Neuronal stem cell (in vitro differentiated cells): ENCODE measurements at places on chromosomes 6 and 20.

DNA sequence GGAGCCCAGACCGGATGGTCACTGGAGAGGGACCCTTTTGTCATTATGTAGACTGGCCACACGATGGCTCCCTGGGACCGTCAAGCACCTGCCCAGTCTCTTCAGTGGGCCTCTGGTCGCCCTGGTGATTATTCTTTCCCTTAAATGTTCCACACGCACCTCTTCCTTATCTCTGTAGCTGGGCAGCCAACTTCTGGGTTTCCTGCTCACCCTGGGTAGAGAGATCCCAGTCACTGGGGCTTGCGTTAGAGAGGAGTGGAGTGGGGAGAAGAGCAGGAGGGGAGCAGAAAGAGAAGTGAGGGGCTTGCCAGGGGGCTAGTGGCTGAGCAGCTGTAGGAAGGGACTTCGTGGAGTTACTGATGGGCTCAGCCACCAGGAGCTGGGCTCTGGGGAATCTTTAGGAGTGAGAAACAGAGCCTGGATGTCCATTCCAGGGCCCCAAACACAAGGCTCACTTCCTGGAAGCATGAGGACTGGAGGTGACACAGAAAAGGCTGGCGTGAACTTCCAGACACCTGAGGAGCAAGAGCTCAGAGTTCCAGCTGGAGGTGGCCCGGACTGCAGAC, 150.1 kb downstream of the DHX35 start:
- H3K4me1 ChIP-seq, result peaks cover 18% of the 10 kb centered on the region
- no peak overlapping the region for H3K4me3 ChIP-seq
- peak; percentile 66 for DNase-seq
- no peaks in the 10 kb centered on the region for H3K36me3 ChIP-seq
- peaks cover 4% of the 10 kb centered on the region for H3K27me3 ChIP-seq

GRCh38 chr20:59790346-59790745, 143.1 kb downstream of the SYCP2 start:
- no peak overlapping the region for H3K27ac ChIP-seq
- peaks cover 22% of the 10 kb centered on the region for H3K27me3 ChIP-seq
- no peaks in the 10 kb centered on the region for H3K36me3 ChIP-seq

DNA sequence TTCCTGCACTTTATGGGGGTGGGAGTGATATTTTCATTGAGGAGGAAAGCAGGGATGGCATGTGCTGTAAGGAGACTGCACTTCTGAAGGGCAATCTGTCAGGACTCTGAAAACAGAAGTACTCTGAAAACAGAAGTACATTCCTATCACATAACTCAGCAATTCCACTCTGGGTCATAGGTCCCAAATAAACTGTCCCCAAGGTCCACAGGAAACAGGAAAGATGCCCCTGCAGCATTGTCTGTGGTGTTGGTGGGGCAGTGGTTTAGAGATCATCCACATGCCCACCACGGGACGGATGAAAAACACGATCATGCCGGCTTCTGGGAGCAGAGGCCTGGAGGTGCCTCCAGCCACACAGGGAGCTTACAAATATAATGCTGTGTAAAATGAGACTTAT, 150.3 kb downstream of the OTOR start:
- H3K36me3 ChIP-seq, result no peaks in the 10 kb centered on the region
- H3K4me1 ChIP-seq, result peaks cover 1% of the 10 kb centered on the region
- H3K27me3 ChIP-seq, result no peaks in the 10 kb centered on the region
- no peak overlapping the region for H3K4me3 ChIP-seq

- H3K4me3 ChIP-seq, result no peak overlapping the region
- DNase-seq, result no peak
- H3K36me3 ChIP-seq, result no peaks in the 10 kb centered on the region
Observed at GRCh38 chr6:3831761-3832530, 17.2 kb upstream of the FAM50B start.
